ENCODE measurements at places on chromosomes 4 and X.

DNA sequence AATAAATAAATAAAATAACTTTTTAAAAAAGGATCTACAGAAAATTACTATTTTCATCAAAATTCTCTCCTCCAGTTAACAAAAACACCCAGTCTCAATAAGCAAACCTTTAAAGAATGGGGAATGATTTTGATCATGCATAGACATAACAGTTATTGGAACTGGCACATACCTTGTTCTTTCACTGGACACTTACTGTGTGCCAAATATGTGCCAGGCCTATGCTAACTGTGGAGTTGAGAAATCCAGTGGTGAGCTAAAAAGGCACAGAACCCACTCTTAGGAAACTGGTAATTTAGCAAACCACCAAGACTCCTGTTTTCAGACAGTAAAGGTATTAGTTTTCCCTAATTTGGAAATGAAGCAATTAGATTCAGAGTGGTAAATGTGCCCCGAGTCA, 39.1 kb downstream of the CLOCK start:
- DNase-seq, result no peak

GRCh38 chr4:7009564-7009963, 33.6 kb upstream of the TADA2B start:
- DNase-seq, result no peak

- no peak for DNase-seq
These were observed 7.1 kb upstream of the RGS12 start for GRCh38 chr4:3285558-3286334.

DNA sequence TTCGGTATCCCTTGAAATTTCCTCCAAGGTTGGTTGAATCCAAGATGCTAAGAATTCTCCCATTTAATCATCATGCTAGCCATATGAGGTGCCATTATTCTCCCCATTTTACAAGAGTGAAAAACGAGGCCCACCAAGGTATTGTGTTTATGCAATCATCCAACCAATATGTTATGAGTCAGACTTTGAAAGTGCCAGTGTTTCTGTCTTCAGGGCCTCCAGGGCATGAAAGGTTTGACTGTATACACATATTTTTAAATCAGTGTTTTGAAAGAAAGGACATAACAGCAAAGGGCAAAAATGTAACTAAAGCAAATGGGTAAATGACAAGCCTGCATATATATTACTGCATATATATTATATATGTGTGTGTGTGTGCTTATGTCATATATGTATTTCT, 541.2 kb upstream of the SMIM31 start:
- DNase-seq, result no peak

DNA sequence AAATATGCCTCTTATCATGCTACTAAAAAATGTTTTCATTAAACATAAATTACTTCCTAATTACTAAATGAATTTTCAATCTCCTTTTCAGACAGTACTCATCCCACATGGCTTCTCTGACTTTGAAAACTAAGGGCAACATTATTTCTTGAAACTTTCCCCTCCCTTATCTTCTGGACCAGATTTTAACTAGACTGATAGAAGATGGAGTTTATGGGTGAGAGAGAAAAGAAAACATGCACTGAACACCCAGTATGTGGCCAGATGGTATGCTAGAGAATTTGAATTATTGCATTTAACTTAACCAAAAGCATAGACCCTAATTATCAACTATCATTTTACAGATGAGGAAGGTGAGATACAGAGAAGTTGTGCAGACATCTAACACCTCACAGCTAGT, 16.8 kb downstream of the CNOT6L start:
- DNase-seq, result no peak

DNA sequence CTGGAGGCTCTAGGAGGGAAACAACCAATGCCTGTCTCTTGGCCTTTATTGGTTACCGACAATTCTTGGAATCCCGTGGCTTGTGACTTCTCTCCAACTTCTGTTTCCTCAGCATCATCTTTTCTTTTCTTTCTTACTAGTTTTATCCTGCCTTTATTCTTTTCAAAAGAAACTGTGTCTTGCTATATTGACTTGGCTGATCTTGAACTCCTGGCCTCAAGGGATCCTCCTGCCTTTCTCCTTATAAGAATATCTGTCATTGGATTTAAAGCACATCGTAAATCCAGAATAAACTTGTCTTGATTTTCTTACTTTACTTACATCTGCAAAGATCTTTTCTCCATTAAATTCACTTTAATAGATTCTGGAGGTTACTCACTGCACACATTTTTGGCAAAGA, 49.9 kb upstream of the UGT2B10 start:
- DNase-seq, result no peak

DNA sequence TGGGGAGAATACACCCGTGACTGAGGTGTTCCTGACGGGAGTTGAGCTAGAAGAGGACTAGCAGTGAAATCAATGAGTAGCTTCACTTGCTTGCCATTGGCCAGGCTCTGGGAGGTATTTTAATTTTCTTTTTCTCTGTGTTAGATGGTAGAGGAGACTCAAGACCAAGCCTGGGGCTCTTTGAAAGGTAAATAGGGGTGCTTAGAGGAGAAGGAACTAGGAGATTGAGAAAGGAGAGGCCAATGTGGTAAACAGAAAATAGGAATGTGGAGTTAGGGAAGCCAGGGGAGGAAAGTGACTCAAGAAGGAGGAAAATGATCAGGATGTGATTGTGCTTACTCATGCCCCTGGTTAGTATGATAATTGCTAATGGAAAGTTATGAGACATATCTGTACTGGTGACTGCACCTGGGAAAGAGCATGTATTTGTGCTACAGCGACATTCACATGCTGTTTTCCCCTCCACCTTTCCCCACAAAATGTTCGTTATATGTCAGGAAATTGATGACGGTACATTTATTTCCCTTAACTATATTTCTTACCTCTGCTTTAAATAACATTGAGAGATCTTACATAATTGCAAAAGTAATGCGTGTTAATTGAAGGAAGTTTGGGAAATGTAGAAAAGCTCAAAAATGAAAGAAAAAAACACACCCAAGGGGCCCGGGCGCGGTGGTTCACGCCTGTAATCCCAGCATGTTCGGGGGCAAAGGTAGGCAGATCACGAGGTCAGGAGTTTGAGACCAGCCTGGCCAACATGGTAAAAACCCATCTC, 16.9 kb upstream of the LRBA start:
- DNase-seq, result no peak

- no peak for DNase-seq
These were observed 178.5 kb upstream of the CTSO start for GRCh38 chr4:156132196-156132595.

DNA sequence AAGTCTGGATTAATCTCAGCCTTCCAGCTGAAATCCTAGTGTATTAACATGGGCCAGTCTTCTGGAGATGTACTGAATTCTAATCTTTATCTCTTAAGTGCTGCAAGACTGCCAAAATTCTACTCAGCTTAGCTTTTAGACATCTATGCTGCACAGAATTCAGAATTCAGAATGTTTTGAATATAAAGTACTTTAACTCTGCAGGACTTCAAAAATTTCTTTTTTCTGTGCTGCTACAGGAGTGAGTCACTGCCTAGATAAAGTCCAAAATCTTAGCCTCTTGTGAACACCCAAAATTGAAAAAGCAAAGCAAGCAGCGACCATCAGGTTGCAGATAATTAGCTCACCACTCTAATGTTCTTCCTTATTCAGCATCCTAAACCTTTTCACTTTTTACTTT, 1092.6 kb upstream of the PCDH10 start:
- no peak for DNase-seq

- DNase-seq, result no peak
These were observed 144.5 kb downstream of the APBB2 start for GRCh38 chr4:41069838-41070237.

GRCh38 chr4:41050880-41051775, 163.2 kb downstream of the APBB2 start:
- no peak for DNase-seq

DNA sequence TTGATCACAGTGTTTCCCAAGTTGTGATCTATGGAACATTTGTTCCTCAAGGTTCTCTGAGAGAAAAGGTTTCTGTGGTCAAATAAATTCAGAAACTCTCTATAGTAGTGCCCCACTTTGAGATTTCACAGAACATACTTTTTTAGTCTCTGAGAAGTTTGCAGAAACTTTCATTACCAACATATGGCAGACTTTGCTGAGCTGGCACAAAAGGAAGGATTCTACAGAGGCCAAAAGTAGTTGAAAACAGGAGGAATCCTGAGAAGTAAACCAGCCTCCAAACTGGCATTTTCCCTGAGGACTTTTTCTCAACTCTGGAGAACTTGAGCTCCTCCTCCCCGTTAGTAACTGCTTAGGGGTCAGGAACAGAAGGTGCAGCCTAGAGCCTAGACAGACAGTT, 117.8 kb upstream of the ESX1 start:
- no peak for DNase-seq

DNA sequence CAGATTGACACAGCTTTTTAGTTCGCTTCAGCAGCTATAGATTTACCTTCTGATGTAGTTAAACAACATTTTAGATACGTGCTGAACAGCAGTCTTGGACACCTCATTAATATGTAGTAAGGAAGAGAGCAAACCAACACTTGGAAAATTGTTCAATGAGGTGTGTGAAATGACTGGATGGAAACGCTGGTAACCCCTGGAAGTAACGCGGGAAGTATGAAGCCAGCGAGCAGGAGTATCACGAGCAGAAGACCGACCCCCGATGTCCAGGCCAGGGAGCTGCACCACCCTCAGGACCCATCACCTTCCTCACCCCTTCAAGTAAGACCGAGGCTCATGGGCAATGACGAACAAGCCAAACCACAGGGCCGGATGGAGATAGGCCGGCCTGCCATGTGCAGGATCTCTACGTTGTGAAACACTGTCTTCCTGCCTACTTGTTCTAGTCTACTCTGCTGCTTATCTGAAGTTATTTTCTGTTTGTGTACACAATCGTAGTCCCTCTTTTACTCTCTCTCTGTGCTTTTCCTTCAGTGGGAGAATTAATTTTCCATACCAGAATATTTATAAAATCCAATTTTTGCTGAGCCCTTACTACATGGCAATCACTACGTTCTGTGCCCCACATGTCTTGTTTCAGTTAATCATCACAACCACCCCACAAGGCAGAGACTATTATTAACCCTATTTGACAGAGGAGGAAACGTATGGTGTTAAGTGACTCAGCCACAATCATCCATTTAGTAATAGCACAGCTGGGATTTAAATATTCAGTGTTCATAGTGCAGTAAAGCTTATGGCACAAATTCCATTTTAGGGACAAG, 221.7 kb downstream of the APBB2 start:
- no peak for DNase-seq

DNA sequence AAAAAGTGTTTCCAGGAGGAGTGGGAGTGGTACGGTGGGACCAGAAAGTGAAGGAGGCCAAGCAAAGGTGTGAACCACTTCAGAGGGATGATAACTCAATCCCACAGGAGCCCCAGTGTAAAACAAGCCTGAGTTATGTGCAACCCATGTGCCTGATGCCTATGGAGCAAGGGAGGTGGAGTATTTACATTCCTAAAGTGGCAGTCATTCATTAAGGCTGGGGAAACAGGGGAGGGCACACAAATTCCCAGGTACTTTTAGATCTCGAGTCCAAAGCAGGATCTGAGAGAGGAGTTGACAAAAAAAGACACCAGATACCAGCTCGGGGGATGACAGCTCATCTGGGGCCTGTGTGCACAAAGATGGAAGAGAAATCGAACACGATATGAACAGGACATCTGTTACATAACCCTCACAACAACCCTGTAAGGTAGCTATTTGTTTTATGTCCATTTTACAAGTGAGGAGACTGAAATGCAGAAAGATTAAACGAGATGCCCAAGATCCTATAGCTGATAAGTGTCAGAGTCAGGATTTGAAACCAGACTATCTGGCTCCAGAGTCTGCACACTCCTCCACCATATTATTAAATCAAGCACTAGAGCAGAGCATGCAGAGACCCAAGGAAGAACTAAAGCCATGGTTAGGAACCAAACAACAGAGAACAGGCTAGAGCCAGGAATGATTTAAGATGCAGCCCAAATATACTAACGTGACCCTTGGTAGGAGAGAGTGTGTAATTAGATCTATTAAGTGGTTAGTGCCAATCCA, 91.9 kb upstream of the MAPK10 start:
- DNase-seq, result no peak

DNA sequence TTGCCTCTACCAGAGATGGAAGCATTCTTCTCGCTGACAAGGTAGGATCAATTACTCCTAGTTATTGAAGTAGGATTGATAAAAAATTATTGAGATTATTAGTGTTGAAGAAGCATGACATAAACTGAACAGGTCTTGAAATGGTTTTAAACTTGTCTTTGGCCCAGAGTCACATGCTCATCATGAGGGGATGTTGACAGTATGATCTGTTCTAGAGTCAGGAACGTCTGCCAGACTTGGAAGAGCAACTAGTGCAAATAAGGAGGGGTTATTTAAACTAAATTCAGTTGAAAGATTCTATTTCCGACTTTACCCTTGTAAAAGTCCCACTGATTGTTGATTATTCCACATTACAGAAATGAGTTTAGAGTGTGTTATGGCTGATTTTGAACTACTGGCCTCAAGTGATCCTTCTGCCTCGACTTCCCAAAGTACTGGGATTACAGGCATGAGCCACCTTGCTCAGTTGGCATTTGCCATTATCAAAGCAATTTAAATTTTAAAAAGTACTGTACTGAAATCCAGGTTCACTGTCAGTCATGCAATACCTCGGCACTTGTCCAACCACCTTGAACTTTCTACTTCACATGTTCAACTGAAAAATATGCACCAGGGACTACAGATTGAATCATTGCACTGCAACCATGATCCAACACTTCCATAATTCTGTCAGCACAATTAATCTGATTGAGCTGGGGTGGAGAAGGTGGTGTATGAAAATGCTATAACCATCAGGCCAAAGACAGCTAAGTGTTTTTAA, 19.7 kb downstream of the FABP2 start:
- no peak for DNase-seq

- DNase-seq, result no peak
These were observed 7.0 kb downstream of the RS1 start for GRCh38 chrX:18664947-18665346.

DNA sequence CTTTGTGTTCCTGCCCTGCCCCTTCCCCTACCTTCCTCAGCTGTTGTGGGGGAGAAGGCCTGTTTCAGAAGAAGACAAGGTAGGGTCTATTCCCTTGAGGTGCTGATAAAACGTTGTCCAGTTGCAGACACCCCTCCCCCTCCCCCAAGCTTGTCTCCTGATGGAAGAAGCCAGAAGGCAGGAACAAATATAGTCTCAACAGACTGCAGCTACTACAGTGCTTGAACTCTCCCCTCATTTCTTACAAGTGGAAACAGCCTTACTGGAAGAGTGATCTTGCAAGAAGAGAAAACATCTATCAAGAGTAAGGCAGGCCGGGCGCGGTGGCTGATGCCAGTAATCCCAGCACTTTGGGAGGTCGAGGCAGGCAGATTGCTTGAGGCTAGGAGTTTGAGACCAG, 11.0 kb upstream of the MAP7D3 start:
- no peak for DNase-seq

GRCh38 chrX:154531626-154532025, 15.0 kb downstream of the G6PD start:
- DNase-seq, result no peak

DNA sequence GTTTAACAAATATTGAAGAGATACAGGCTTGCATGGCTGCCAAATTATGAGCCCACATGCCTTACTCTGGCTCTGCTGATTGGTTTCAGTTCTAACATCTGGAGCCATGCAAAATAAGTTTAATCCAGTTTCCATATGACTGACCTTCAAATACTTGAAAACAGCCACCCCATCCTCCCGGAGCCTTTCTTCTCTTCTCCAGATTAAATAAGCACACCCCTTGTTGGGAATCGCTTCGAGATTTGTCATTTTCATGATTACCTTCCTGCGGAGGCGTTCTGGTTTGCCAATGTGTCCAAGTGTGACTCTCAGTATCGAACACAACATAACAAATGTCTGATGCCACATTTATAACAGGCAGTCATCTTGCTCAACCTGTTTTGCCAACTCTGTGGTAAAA, 101.6 kb upstream of the JADE1 start:
- DNase-seq, result no peak
